ENCODE measurements at places on chromosomes 5 and 9.

GRCh38 chr9:122331523-122331927 lies 39.3 kb upstream of the PTGS1 start:
- no peak for DNase-seq

GRCh38 chr9:127313042-127313560 lies 48.5 kb downstream of the GARNL3 start:
- DNase-seq, result no peak

DNA sequence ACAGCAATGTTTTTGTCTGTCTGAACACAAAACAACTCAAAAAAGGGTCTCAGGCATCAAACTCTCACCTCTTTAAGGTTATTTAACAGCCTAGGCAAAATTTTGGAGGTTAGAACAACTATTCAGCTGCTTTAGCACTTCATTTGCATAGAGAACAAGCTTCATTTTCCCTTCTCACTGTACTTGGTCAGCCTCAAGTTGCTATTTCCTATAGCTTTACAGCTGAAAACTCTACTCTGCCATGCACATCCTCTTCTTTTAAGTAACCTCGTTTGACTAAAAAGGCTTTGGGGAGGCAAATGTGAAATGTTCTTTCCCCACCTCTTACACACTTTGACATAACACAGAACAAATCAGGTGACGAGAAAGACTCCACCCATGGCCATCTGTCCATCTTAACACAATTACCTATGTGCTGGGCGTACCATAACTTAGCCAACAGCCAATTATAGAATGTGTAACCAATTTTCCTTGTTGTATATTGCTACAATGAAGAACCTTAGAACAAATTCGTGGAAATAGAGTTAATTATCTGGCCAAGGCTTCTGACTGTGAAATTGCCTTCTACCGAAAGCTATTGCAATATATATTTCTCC lies 195.7 kb downstream of the DCP2 start:
- no peak for DNase-seq

GRCh38 chr5:134594797-134595457 lies 37.7 kb downstream of the SAR1B start:
- DNase-seq, result no peak

GRCh38 chr5:54889826-54890225 lies 95.6 kb downstream of the ESM1 start:
- no peak for DNase-seq

GRCh38 chr9:125433461-125434011 lies 171.9 kb downstream of the GAPVD1 start:
- DNase-seq, result no peak

DNA sequence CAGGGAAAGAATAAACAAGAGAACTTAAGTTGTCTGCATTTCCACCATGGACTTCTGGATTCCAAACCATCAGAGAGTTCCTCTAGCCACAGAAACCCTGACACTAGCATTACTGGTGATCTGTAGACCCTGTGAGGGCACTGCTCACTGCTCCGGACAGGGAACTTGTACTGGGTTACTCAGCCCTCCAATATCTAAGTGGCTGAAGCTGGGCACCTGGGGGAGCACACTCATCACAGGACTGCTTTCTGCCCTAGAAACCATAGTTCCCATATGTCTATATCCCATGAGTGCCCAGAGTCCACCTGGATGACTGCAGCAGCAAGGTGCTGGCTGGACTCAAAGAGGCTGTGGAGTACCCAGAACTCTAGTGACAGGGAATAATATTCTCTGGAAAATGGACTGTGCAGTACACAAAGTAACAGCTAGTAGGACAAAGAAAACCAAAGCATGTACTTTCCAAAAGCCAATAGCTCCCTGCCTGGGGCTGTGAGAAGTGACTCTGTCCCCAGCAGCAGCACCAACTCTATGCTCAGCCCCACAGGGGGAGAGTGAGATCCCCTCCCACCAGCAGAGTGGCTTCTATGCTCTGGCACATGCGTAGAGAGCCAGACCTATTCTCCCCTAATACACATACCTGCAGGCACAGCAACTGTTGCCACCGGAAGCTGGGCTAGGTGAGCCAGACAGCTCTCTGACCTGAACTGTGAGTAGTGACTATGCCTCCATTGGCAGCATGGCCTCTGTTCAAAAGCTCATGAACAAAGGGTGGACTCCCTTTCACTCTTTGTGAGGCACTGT lies 472.9 kb upstream of the FTMT start:
- no peak for DNase-seq

GRCh38 chr5:124630767-124631704 lies 115.4 kb downstream of the ZNF608 start:
- DNase-seq, result no peak

DNA sequence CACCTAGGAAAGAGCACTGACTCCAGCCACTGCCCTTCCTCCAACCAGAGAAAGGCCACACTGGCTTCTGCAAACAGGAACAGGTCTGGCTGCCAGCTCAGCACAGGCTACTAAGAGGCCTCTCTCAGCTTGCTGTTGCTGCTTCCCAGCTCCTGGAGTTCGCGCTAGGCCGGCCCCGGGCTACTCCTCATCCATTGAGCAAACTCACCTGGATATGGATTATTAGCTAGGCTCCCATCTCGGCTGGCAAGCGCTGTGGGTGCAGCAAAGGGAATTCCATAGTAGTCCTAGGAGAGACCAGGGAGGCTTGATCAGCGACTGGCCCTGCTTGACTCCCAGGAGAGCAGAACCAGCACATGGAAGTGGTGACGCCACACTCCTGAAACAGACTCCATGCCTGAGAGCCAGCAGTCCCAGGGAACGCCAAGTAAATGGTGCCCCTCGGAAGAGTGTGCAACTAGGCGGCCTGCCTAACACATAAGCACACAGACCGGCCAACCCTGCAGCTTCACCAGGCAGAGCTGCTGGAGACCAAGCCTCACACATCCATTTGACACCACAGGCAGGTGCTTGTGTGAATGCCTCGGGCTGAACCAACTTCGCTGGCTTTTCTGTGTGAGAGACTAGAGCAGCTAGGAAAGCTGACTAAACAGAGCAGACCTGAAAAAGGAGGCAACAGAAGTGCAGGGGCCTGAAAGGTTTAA lies 107.2 kb downstream of the UBE2R2 start:
- DNase-seq, result no peak

GRCh38 chr5:137218471-137218870 lies 280.7 kb downstream of the SPOCK1 start:
- DNase-seq, result no peak

DNA sequence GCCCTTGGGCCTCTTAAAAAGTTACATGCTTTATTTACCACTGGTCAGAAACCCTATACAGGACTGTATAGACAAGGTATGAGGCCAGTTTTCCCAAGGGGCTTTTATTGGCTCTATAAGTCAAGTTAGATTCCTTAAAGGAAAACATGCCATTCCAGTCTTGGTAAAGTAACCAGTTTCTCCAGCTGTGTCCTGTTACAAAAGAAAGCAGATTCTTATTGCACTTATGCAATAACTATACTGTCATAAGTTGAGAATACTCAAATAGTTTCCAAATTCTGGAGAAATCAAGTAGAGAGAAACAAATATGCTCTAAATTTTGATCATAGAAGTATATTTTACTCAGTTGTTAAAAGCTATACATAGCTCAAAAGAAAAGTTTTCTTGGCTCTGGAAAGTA lies 47.2 kb downstream of the PTGS1 start:
- no peak for DNase-seq

DNA sequence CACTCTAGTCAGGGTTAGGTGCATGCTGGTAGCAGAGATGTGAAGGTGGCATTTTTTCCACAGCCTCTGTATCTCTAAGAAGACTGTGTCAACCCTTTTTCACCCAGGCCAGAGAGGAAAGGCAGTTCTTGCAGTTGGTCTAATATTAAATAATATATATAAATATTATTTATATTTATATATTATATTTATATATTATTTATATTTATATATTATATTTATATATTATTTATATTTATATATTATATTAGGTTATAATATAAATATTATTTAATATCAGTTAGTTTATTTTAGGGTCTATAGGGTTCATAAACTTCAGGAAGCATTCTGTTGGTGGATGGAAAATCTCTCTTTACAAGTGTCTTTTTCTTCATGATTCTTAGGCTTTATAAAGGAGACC lies 218.6 kb upstream of the DMRTA1 start:
- no peak for DNase-seq

GRCh38 chr5:14105718-14106410 lies 37.3 kb upstream of the TRIO start:
- no peak for DNase-seq

GRCh38 chr5:136679233-136679632 lies 313.9 kb upstream of the TRPC7 start:
- DNase-seq, result no peak

DNA sequence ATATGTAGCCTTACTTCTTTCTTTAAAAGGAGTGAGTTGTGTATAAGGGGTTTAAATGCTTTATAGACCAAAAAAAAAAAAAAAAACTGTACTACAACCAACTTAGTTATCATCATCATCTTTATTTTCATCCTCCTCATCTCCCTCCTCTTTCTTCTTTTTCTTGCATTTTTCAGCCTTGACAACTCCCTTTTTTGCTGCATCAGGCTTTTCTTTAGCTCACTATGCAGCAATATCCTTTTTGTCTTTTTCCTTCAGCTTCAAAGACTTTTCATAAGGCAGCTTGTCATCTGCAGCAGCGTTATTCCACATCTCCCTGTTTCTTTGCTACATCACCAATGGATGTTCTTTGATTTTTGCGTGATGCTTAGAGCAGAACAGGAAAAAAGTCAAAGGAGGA lies 526.0 kb downstream of the ZNF608 start:
- DNase-seq, result no peak

- DNase-seq, result no peak
These were observed 445.2 kb downstream of the ELAVL2 start for GRCh38 chr9:23380821-23381220.

DNA sequence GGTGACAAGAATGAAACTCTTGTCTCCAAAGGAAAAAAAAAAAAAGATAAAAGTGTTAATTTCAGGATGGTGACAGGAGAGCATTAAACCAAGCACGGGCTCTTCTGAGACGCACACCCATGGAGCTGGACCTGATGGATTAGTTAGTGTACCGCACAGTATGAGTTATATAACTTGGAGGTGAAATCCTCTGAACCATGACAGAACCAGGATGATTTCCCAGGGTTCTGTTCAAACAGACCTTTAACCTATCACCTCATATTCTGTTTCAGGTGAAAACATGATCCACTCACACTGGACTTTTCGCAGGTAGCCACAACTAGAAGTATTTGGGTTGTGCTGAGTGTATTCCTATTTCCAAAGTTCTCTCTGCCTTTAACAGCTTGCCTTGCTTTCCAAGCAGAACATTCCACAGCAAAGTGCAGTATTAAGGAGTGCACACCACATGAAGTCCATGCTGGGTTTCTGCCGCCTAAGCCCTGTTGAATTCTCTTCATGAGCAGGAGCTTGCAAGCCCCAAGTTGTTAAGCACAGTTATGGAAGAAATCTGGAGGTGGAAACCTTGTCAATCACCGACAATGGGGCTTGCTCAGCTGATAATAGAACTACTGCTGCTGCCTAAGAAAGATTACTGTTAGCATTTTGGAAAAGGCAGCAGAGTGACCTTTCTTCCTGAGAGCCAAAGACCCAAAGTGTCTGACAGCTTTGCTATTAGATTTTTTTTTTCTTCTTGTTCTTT lies 461.7 kb downstream of the TLE1 start:
- DNase-seq, result no peak

DNA sequence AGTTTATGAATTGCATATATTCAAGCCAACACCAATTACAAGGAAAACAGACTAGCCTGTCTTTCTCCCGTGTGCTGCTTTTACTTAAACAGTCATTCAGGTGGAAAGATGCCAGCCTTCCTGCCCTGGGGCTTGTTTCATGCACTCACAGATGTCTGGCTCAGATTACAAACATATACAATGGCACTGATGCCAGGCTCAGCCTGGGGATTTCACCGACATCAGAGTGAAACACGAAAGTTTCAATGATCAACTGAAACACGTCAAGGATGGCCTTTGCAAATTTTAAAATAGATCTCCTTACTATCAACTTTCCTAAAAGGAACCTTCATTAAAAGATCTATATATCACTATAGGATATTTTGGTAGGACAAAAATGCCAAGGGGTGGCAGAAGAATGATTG lies 1576.5 kb downstream of the EFNA5 start:
- no peak for DNase-seq

- no peak for DNase-seq
These were observed 13.5 kb downstream of the DUSP1 start for GRCh38 chr5:172757394-172758010.

DNA sequence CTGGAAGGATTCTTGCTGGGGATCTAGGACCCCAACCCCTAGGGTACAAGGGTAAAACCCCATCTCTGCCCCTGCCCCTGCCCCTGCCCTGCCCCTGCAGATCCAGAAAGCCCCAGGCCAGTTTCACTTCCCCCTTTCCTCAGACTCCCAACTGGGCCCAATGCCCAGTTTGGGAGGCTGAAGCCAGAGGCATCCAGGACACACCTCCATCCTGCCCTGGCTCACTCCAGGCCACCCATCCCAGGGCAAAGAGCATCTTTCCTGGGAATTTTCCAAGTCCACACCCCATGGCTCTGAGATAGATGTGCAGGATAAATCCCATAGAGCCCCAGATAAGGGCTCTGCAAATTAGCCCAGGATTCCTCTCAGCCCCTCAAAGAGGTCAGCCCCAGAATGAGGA lies 17.4 kb downstream of the CNTFR start:
- no peak for DNase-seq

GRCh38 chr5:79560771-79561524 lies 47.0 kb upstream of the HOMER1 start:
- no peak for DNase-seq
